SJSA1 (cell line): ENCODE measurements at places on chromosomes 5 and 9. TPM values are rescaled to one million over a fixed set of nuclear protein-coding genes. Genes with fewer than 3 reads are reported as not detected.

SH2D3C gene
- not detected in 2 replicates for total RNA-seq

GRCh38 chr9:36993933-36994764 lies 39.9 kb downstream of the PAX5 start:
- peaks cover 11% of the 10 kb centered on the region; the same call in 1 of the 2 replicates for H3K27me3 ChIP-seq
- no peaks in the 10 kb centered on the region for H3K36me3 ChIP-seq
- no peak for DNase-seq
- H3K4me3 ChIP-seq = no peak overlapping the region
- H3K4me1 ChIP-seq = no peaks in the 10 kb centered on the region

GRCh38 chr9:101235105-101235866 lies 149.5 kb downstream of the BAAT start:
- no peak overlapping the region for H3K27ac ChIP-seq
- DNase-seq = no peak
- H3K4me3 ChIP-seq = no peak overlapping the region

- H3K36me3 ChIP-seq = no peaks in the 10 kb centered on the region
- no peaks in the 10 kb centered on the region for H3K27me3 ChIP-seq
- peaks cover 31% of the 10 kb centered on the region for H3K4me1 ChIP-seq
- no peak overlapping the region for H3K27ac ChIP-seq
- H3K4me3 ChIP-seq = no peak overlapping the region
- DNase-seq = no peak
Measured at GRCh38 chr9:76218886-76219445, 175.3 kb downstream of the RFK start.

GRCh38 chr5:154364771-154365170 lies 81.0 kb upstream of the SAP30L start:
- H3K4me3 ChIP-seq = no peak overlapping the region
- DNase-seq = no peak
- H3K27ac ChIP-seq = no peak overlapping the region

DOK3 gene
- 1.8 and 4.2 TPM in 2 replicates for total RNA-seq

- no peak for DNase-seq
- H3K27me3 ChIP-seq = no peaks in the 10 kb centered on the region
- H3K27ac ChIP-seq = no peak overlapping the region
- H3K4me3 ChIP-seq = no peak overlapping the region
Measured at GRCh38 chr9:71758785-71759184, 9.5 kb downstream of the CEMIP2 start.

DNA sequence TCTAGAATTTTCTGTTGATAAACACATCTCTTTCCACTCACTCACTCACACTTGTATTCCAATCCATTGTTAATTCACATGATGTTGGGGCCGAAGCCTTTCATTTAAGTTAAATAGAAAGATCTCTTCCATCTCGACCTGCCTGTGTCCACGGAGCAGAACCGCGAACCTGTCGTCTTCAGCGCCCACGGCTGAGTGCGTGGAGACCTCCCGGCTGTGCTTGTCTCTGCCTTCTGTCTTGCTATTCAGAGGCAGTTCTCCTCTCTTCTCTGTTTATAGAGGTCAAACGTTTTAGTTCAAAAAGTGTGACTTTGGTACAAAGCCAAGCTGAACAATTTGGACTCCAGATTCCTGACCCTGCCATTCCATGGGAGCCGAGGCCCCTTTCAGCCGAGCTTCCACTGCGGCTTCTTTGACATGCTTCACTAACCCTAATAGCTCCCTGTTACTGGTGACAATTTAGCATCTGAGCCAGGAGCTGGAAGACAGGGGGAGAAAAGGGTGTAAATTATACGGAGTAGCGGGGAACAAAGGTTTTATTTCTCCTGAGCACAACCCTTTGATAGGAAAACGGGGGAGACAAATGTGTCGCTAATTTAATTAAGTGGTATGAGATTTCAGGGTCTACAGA lies 314.4 kb upstream of the IRX4 start:
- no peaks in the 10 kb centered on the region for H3K27me3 ChIP-seq
- no peaks in the 10 kb centered on the region for H3K36me3 ChIP-seq
- DNase-seq = no peak
- H3K27ac ChIP-seq = no peak overlapping the region

DNA sequence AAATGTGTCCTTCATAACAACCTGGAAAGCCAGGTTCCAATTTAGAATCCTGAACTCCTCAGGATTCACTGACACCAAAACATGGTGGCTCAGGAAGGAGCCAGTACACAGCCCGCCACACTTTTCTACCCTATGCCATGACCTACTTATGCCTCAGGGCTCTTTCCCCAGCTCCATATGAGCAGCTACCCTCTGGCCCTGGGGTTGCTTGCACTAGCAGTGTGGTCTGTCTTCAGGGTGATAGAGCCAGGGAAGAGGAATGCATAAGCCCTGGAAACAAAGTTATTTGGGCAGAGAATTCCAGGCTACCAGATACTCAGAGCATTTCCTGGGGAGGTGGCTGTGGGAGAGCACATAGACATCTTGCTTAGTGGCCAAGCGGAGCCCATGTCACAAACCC lies 15.0 kb upstream of the ECM2 start:
- no peaks in the 10 kb centered on the region for H3K27me3 ChIP-seq
- no peak overlapping the region for H3K4me3 ChIP-seq
- no peak for DNase-seq
- H3K36me3 ChIP-seq = no peaks in the 10 kb centered on the region

GRCh38 chr9:37390759-37391158 lies 31.7 kb upstream of the GRHPR start:
- no peaks in the 10 kb centered on the region for H3K36me3 ChIP-seq
- H3K27ac ChIP-seq = no peak overlapping the region
- no peaks in the 10 kb centered on the region for H3K4me1 ChIP-seq
- no peaks in the 10 kb centered on the region for H3K27me3 ChIP-seq
- DNase-seq = no peak
- H3K4me3 ChIP-seq = no peak overlapping the region

GRCh38 chr9:97373331-97373730 lies 38.6 kb upstream of the TDRD7 start:
- H3K4me1 ChIP-seq = no peaks in the 10 kb centered on the region
- DNase-seq = no peak
- H3K36me3 ChIP-seq = no peaks in the 10 kb centered on the region
- H3K27ac ChIP-seq = no peak overlapping the region

DNA sequence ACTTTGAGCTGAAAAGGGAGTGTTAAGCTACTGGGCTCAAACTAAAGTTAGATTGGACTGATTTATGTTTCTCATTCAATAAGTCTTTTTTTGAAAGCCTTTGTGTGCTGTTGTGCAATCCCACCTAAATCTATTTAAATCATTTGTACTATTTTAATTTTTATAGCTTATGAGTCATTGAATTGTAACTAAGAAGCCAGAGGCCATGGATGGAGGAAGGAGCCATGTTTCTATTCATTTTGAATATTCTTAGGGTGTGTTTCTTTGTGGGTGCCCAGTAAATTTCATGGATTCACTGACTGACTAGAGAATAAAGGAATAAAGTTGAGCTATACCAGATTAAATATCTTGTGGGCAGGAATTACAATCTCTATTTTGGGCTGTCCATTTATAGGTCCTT lies 238.5 kb downstream of the KIF4B start:
- DNase-seq = no peak
- no peak overlapping the region for H3K27ac ChIP-seq
- H3K36me3 ChIP-seq = no peaks in the 10 kb centered on the region
- no peaks in the 10 kb centered on the region for H3K4me1 ChIP-seq
- no peaks in the 10 kb centered on the region for H3K27me3 ChIP-seq

DNA sequence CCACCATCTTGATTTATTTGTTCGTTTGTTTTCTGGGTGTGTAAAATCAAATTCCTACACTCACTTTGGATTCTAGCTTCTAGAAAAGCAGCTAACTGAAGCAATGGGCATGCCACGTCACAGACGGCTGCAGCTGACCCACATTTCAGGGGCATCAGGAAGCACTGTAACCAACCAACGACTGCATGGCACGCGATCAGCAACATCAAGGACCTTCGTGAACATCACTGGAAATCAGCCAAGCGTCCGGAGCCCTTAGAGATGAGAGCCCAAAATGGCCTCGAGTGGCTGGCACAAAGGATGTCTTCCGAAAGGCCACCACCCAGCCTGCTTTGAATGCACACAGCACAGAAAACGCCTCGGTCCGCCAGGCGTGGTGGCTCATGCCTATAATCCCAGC lies 191.1 kb downstream of the OLFM1 start:
- no peaks in the 10 kb centered on the region for H3K36me3 ChIP-seq
- no peaks in the 10 kb centered on the region for H3K4me1 ChIP-seq
- no peak for DNase-seq
- H3K27me3 ChIP-seq = no peaks in the 10 kb centered on the region
- H3K4me3 ChIP-seq = no peak overlapping the region

- peaks cover 82% of the 10 kb centered on the region for H3K4me1 ChIP-seq
- H3K27ac ChIP-seq = peak overlapping the region; percentile 98
- H3K4me3 ChIP-seq = no peak overlapping the region
- DNase-seq = peak; percentile 82
- H3K27me3 ChIP-seq = no peaks in the 10 kb centered on the region
Measured at GRCh38 chr5:69498384-69498783, 5.8 kb downstream of the OCLN start.

MAP1B gene
- 93.8 and 195 TPM in 2 replicates for total RNA-seq

- H3K4me1 ChIP-seq = no peaks in the 10 kb centered on the region
- no peak overlapping the region for H3K4me3 ChIP-seq
- no peaks in the 10 kb centered on the region for H3K27me3 ChIP-seq
- no peak for DNase-seq
Measured at GRCh38 chr5:78845470-78845869, 139.6 kb downstream of the ARSB start.

DNA sequence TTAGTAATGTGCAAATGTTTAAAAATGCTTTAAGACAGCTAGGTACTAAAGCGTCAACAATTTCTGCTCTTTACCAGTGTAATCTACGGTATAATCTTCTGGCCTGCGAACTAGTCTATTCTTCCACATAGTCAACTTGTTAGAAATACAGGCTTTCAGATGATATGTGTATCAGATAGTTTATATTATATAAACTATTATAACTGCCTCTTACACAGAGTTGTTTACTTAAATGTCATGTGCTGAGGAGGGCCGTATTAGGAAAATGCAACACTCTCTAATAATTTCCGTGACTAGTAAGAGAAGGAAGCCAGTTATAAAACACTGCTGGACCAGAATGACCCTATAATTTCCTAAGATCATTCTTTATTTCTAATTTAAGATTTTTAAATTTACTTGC lies 63.6 kb downstream of the WDR41 start:
- no peak overlapping the region for H3K27ac ChIP-seq
- peaks cover 36% of the 10 kb centered on the region for H3K4me1 ChIP-seq
- no peak for DNase-seq
- no peaks in the 10 kb centered on the region for H3K27me3 ChIP-seq
- H3K36me3 ChIP-seq = peaks cover 38% of the 10 kb centered on the region

FOXD4L3 gene
- total RNA-seq = not detected in 2 replicates

FOXD4L5 gene
- not detected in 2 replicates for total RNA-seq

- no peaks in the 10 kb centered on the region for H3K36me3 ChIP-seq
- no peak overlapping the region for H3K4me3 ChIP-seq
- no peaks in the 10 kb centered on the region; the same call in 1 of the 2 replicates for H3K27me3 ChIP-seq
- no peaks in the 10 kb centered on the region for H3K4me1 ChIP-seq
- DNase-seq = no peak
- no peak overlapping the region for H3K27ac ChIP-seq
Measured at GRCh38 chr9:120286530-120286929, 293.4 kb downstream of the CDK5RAP2 start.

AFAP1L1 gene
- 26.6 and 33.2 TPM in 2 replicates for total RNA-seq

ALDH1A1 gene
- total RNA-seq = not detected in 2 replicates

- H3K27ac ChIP-seq = no peak overlapping the region
- no peak overlapping the region for H3K4me3 ChIP-seq
- H3K27me3 ChIP-seq = no peaks in the 10 kb centered on the region
Measured at GRCh38 chr5:131419877-131420276, 156.0 kb downstream of the CDC42SE2 start.

SOWAHA gene
- total RNA-seq = not detected in 2 replicates

- H3K27ac ChIP-seq = no peak overlapping the region
- H3K4me1 ChIP-seq = peaks cover 10% of the 10 kb centered on the region
- no peaks in the 10 kb centered on the region for H3K27me3 ChIP-seq
- DNase-seq = no peak
- no peaks in the 10 kb centered on the region for H3K36me3 ChIP-seq
Measured at GRCh38 chr9:81521892-81522291, 167.5 kb downstream of the TLE1 start.

DNA sequence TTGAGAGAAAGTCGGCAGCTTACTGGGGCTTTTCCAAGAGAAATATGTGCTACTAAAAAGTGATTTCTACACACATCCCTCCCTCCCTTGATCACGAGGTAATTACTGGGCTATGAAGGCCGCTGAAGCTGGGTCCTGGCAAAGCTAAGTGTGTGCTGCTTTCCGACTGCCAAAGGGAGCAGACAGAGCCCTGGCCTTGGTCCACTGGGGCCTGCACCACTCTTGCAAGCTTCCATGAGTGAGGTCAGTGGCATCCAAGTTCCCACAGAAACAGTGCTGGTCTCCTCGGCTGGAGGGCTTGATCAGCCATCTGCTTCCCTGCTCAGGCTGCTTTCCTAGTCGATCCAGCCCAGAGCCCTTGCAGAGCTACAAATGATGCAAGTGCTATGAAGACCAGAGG lies 154.8 kb upstream of the LHFPL2 start:
- H3K36me3 ChIP-seq = 0 out of 2 replicates have a peak, but pooled peaks cover 3% of the 10 kb centered on the region
- H3K4me3 ChIP-seq = no peak overlapping the region

SPATA31D4 gene
- total RNA-seq = not detected in 2 replicates

GRCh38 chr5:54700986-54701578 lies 183.5 kb downstream of the SNX18 start:
- no peaks in the 10 kb centered on the region for H3K27me3 ChIP-seq
- H3K27ac ChIP-seq = peak overlapping the region; percentile 96
- peaks cover 3% of the 10 kb centered on the region; the same call in 1 of the 2 replicates for H3K36me3 ChIP-seq
- H3K4me3 ChIP-seq = no peak overlapping the region; the same call in 1 of the 2 replicates

- no peak overlapping the region for H3K4me3 ChIP-seq
- DNase-seq = no peak
- H3K36me3 ChIP-seq = no peaks in the 10 kb centered on the region
Measured at GRCh38 chr9:116817762-116818161, 130.7 kb downstream of the TRIM32 start.

GRCh38 chr9:15867988-15868387 lies 315.1 kb downstream of the CCDC171 start:
- H3K27me3 ChIP-seq = no peaks in the 10 kb centered on the region
- no peak overlapping the region for H3K4me3 ChIP-seq
- no peak overlapping the region for H3K27ac ChIP-seq
- H3K4me1 ChIP-seq = no peaks in the 10 kb centered on the region
- H3K36me3 ChIP-seq = no peaks in the 10 kb centered on the region

DNA sequence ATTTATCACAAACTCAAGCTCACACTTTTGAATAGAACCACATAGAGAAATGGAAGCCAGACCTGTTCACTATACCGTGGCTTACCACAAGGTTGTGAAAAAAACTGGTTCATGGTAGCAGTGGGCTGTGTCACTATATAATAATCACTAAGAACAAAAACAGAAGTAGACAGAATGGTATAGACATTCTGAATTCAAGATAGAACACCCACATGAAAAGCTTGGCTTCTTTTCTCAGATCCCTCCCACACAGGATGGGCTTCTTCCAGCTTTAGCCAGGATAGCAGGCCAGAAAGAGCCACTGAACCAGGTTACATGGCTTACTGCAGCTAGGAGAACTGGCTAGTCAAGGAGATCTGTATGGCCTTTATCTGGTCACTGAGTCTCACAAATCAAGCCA lies 6.1 kb upstream of the NRG2 start:
- DNase-seq = no peak
- no peaks in the 10 kb centered on the region for H3K36me3 ChIP-seq
- H3K27me3 ChIP-seq = peaks cover 44% of the 10 kb centered on the region
- H3K27ac ChIP-seq = no peak overlapping the region
- no peaks in the 10 kb centered on the region for H3K4me1 ChIP-seq
